ENCODE measurements at places on chromosomes 11 and 22.

DNA sequence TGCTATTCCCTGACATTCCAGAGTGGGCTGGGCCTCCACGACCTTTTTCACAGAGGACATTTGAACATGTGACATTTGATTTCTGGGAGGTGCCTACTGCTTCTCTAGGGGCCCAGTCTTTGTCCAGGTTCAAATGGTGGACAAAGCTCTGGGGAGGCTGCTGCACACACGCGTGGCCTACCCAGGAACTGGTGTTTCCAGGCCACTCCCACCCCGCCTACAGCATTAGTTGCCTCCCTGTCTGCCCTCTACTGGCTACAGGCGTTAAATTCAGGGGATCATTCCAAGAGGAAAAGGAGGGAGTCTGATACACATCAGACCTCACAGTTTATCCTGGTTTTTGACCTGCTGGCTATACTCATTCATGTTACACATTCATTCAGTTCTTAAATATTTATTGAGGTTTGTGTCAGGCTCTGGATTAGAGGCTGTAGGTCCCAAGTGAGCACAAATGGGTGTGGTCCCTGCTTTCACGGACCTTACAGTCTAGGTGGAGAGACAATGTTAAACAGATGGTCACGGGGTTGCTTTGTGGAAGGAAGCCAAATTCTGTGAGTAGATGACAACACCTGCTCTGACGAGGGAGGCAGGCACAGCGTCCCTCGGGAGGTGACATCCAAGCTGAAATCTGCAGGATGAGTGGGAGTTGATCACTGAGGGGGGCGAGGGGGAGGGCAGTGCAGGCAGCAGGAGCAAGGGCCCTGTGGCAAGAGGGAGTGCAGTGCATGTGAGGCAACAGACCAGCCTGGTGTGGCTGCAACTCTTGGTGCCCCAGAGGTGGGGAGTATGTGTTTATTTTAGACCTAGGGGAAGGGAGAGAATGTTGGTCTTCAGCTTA is 11.8 kb downstream of the TUB start:
- peak; percentile 38 for DNase-seq

DNA sequence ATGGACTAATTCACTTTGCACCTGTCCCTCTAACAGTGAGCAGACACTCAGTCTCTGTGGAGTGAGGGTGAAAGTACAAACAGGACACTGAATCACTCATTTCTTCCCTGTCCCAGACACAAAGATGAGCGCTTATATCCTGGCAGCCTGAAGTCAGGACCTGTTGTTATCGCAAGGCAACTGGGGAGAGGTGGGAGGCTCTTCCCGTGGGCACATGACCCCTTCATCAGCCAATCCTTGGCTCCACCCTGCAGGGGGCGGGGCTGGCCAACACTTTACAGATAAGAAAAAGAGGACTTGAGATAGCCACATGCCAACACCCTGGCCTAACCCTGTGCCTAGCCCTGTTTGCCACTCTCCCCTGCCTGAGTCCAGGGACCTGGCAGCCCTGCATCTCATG is 29.5 kb upstream of the TESMIN start:
- DNase-seq, result no peak

DNA sequence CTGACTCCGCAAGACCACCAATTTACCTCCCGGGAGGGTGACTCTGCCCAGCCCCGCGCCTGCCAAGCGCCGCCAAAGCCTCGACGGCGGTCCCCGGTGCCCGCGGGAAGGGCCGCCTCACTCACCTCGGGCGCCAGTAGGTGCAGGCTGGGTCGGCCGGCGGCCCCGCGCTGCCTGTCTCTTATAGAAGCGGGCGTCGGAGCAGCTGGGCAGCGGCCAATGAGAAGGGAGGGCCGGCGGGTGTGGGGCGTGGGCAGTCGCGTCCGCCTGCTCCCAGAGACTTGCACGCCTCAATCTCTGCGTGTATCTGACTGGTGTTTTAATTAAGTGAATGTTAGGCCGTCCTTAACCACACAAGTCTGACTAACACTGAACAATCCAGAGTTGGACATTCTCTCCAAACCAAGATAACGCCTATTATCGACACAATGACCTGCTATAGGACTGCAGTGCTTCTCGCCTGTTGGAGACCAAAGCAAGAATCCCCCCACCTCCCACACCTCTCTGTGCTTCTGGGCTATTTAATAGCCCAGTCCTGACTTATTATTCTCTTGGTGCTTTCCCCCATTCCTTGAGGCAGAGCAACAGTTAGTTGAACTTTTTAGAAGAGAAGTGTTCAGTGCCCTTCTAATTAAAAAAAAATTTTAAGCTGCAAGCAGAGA is at the start of gene TPH1:
TSS of gene TPH1 (minus strand) at position 154 of the 662 bp plus-strand sequence. CDS start 5,507 bp downstream, outside the sequence.
- peak; percentile 23 for DNase-seq

- DNase-seq, result no peak
These were observed 63.9 kb upstream of the USP47 start for GRCh38 chr11:11777897-11778296.

DNA sequence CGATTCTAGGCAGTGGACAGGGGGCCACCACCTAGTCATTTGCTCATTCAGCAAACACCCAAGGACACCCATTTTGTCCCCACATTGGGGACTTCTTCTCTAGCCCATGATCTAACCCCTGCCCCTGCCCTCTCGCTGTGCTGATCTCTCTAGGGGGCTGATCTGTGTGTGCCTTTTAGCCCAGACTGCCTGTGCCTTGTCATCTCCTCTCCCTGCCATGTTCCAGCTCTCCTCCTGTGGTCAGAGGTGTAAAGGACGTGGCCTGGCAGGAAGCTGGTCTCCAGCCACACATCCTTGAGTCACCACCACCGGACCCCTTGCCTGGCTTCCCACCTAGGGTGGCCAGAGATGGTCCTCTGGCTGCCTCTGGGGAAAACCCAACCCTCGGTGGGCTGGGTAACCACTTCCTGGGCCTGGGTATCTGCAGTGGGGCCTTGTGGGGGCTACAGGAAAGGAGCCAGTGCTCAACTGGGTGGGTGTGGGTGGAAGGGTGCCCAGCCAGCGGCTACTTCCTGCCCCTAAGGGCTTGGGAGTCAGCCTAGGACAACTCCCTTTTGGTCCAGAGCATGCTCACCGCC is 1.3 kb downstream of the CTSW start:
- DNase-seq, result no peak

GRCh38 chr11:94650756-94651155 is 83.6 kb downstream of the PIWIL4 start:
- DNase-seq, result no peak

- DNase-seq, result no peak
These were observed 28.0 kb upstream of the ZC3H12C start for GRCh38 chr11:110065189-110065588.

- no peak for DNase-seq
These were observed 56.8 kb downstream of the SLC1A2 start for GRCh38 chr11:35362521-35362980.

DNA sequence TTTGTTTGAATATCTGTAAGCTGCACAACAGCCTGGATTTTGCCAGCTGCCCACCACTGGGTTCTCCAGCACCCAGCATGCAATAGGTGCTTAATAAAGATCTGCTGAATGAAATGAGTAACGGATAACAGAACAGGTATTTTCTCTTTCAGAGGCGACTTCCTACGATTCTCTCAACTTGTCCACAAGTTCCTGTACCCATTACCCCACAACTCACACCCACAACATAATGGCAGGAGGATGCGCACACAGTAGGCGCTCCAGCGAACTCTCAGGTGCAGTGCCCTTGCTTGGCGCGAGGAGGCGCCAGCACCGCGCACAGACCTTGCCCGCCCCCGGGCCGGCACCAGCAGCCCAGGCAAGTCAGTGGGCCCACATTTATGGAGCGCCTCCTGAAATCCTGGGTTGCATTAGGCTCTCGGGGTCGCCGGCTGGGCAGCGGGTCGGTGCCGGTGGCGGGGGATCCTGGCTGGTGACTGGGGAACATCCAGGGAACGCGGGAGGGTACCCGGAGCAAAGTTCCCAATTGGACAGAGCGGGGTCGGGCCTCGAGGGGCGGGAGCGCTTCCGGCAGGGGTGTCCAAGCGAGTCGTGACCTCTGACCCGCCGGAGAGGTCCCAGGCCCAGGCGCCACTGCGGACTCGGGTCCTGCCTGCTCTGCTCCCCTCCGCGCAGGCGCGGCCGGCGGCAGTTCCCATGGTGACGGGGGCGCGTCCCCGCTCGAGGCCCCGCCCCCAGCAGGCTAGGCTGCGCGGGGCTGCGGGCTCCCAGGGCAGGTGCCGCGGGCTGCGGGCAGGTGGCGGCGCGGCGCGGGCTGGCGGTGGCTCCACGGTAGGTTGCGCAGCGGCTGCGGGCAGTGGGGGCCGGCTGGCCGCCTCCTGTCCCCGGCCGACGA is at the start of gene KIAA1671:
TSS of gene KIAA1671 (plus strand) at position 775 of the 895 bp plus-strand sequence. CDS start 75,284 bp downstream, outside the sequence.
- DNase-seq, result no peak

- DNase-seq, result no peak
These were observed 6.2 kb upstream of the PLXNB2 start for GRCh38 chr22:50313600-50313999.

DNA sequence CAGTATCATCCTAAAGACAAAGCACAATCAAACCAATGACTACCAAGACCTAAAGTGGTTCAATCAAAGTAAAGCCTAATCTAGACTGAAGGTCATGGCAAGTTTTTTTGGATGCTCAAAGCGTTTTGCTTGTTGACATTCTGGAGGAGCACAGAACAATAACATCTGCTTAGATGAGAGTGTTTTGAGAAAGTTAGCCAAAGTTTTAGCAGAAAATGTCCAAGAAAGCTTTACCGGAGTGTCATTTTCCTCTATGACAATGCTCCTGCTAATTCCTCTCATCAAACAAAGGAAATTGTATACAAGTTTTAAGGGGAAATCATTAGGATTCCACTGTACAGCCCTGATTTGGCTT is 256.9 kb upstream of the FAT3 start:
- no peak for DNase-seq
